ENCODE measurements at places on chromosomes 3 and 15. TPM values are rescaled to one million over a fixed set of nuclear protein-coding genes. Genes with fewer than 3 reads are reported as not detected.

GRCh38 chr3:149723781-149724180 is 28.5 kb downstream of the COMMD2 start:
- no peak for DNase-seq

DNA sequence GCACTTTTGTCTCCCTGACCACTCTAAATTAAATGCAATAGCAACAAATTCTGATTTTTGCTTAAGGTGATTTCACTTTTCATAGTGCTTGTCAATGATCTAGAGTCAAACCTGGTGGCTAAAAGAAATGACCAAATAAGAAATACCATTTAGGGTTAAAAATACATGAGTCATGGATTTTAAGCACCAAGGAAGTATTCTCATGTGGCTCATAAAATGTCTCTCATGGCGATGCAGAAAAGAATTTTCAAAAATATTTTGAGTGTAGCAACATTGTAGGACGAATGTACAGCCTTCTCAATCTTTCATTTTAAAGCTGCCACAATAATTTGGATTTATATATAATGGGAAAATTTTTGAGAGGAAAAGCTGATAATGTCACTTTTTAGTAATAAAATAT is 193.6 kb downstream of the EPHA3 start:
- DNase-seq = no peak

DNA sequence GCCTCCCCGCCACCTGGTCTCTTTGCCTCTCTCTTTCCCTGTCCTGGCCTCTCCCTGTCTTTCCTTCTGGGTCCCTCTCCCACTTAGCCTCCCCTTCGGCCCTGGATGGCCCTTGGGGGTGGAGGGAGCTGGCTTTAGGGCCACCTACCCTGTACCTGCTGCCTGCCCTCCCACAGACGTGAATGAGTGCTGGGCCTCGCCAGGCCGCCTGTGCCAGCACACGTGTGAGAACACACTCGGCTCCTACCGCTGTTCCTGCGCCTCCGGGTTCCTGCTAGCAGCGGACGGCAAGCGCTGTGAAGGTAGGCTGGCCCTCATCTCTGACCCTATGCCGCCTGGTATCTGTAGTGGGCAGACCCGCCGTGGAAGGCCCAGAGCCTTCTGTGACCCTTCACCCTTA is 80.7 kb downstream of the FBLN2 start:
- DNase-seq = no peak

DNA sequence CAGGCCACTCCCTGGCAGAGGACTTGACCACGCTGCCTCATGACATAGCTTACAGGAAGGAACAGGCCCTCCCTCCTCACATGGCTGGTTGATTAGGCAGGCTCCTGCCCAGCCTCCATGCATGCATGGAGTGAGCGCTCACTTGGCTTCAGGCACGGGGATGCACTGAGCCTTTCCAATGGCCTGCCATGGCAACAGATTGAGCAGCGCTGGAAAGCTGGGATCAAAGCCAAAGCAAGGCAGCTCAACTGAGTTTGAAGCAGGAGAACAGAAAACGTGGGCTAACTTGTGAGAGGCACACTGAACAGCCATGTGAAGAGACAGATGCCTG is 5.9 kb upstream of the GRAMD2A start:
- no peak for DNase-seq

GRCh38 chr3:79154865-79155264 is 612.9 kb downstream of the ROBO1 start:
- no peak for DNase-seq

GASK1A gene
- 8.1 TPM for total RNA-seq

Measured in Karpas-422 (cell line).